T-cell (primary cell): ENCODE measurements at places on chromosomes 12 and 14. TPM values are rescaled to one million over a fixed set of nuclear protein-coding genes. Genes with fewer than 3 reads are reported as not detected.
A peak's percentile ranks its signal among the peaks of the same experiment; 100 is the strongest.

GRCh38 chr14:67911562-67911961 lies 92.0 kb downstream of the RAD51B start:
- H3K27me3 ChIP-seq: no peaks in the 10 kb centered on the region
- H3K36me3 ChIP-seq: no peaks in the 10 kb centered on the region
- no peak overlapping the region for H3K4me3 ChIP-seq
- no peak overlapping the region for H3K27ac ChIP-seq
- DNase-seq: no peak

The LRFN5 gene
- not detected for total RNA-seq

DNA sequence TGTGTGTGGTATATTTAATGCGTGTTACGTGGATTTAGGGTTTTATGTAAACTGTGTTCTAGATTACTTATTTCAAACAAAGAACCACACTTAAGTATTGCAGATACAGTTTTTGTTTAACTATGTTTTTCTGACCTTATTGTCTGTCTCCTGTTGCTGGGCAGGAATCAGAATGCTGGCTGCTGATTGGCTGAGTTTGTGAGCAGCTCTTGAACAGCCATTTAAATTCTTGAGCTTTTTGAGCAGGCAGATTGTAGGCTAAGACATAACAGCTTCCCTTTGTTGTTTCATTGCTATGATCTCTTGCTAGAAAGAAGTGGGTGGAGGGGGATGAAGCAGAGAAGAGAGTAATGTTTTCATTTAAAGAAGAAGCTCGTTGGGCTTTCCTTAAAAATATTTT lies 52.2 kb downstream of the ATF7IP start:
- peak overlapping the region; percentile 77 for H3K27ac ChIP-seq
- H3K4me3 ChIP-seq: no peak overlapping the region
- peak; percentile 61 for DNase-seq
- peaks cover 22% of the 10 kb centered on the region for H3K4me1 ChIP-seq
- peaks cover 4% of the 10 kb centered on the region for H3K36me3 ChIP-seq
- no peaks in the 10 kb centered on the region for H3K27me3 ChIP-seq

DNA sequence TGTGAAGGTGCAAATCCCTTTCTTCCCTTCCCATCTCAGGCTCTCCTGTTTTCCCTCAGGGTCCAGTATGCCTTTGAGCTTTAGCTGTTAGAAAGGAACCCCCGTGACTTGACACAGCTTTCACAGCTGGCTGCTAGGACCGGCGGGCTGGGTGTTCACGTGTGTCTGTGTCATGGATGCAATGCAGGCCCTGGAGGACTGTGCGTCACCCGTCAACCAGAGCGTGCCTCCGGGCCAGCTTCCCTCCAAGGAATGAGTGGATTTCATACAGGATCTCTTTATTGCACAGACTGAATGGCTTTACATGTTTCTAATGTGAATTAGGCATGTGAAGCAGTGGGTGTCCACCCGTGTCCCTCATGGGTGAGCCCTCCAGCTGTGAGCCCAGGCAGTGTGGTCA lies 77.4 kb downstream of the AACS start:
- no peaks in the 10 kb centered on the region for H3K4me1 ChIP-seq
- H3K27ac ChIP-seq: no peak overlapping the region
- DNase-seq: no peak
- no peaks in the 10 kb centered on the region for H3K27me3 ChIP-seq

The NFE2 gene
- total RNA-seq: 1.5 TPM

- H3K4me1 ChIP-seq: no peaks in the 10 kb centered on the region
- DNase-seq: no peak
- no peak overlapping the region for H3K4me3 ChIP-seq
- no peak overlapping the region for H3K27ac ChIP-seq
- peaks cover 23% of the 10 kb centered on the region for H3K27me3 ChIP-seq
These were observed 6.6 kb upstream of the PGF start for GRCh38 chr14:74962046-74962445.

The DEPDC4 gene
- 0.38 TPM for total RNA-seq

DNA sequence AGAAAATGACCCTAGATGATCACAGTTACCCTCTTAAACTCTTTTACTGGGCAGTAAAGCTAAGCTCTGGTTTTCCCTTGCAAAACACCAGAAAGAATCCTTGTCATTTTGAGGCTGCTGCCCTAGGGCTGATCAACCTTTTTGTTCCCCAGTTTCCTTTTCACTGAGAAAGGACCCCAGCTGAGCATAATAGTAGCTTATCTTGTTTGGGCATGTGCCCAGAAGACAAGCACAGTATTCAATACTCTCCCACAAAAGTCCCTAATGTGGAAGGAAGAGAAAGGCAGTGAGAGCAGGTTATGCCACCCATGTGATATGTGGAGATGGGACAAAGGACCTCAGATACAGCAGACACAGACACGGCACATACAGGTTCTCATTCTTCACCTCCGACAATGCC lies 332.6 kb upstream of the TMPO start:
- H3K4me3 ChIP-seq: no peak overlapping the region
- DNase-seq: no peak
- H3K36me3 ChIP-seq: no peaks in the 10 kb centered on the region
- no peaks in the 10 kb centered on the region for H3K4me1 ChIP-seq

DNA sequence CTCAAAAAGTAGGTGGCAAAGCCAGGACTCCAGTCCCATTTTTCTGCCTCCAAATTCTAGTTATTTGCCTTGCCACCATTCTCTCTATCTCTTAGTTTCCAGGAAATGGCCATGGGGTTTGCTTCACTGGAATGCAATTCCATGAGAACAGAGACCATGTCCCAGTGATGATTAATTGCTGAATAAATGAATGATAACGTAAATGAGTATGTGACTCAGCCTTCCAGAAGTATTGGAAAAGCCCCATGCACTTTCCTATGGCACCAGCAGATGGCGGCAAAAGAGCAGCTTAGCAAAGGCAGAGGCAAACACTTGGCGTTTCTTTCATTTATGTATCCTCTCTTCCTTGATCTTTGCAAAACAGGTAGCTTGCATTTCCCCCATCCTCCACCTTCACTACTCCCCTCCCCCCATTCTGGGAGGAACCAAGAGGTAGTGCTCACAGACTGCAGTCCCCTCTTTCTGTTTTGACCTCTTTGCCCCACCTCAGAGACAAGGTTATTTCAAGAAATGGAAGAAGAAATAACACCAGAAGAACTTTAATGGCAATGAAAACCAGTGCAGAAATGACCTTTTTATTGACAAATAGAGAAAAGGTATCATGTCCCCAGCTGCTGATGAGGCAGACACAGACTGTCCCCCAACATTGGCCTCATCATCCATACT lies 21.3 kb downstream of the TBX3 start:
- DNase-seq: peak; percentile 63
- H3K4me3 ChIP-seq: no peak overlapping the region
- H3K27me3 ChIP-seq: peaks cover 5% of the 10 kb centered on the region
- H3K27ac ChIP-seq: no peak overlapping the region
- H3K36me3 ChIP-seq: no peaks in the 10 kb centered on the region

- H3K4me1 ChIP-seq: no peaks in the 10 kb centered on the region
- no peaks in the 10 kb centered on the region for H3K36me3 ChIP-seq
- no peak overlapping the region for H3K4me3 ChIP-seq
- H3K27ac ChIP-seq: no peak overlapping the region
- H3K27me3 ChIP-seq: peaks cover 2% of the 10 kb centered on the region
These were observed 10.6 kb downstream of the TRHDE start for GRCh38 chr12:72282721-72283120.

The FKBP3 gene
- 33.8 TPM for total RNA-seq

The CCDC177 gene
- total RNA-seq: not detected

DNA sequence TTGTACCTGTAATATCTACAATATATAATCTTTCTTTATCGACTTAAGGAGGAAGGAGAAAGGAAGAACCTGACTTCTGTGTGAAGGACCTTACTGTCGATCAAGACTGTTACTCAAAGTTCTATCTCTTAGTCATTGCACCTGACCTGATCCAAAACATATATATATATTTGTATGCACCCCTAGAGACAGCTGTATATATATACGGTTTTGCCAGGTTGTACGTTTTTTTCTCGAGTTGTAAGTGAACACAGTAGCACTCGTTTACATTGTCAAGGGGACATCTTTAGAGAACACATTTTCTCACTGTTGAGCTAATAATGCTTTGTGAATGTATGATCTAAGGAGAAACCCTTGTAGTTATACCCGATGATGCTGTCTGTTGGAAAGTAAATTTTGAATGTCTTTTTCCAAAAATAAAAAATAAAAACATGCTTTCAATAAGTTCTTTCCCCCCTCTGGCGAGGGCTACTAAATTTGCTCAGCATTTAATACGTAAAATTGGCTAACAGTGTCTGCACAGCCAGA lies 536 bp upstream of the SLC35E3 start:
- peak overlapping the region; percentile 99 for H3K4me3 ChIP-seq
- H3K4me1 ChIP-seq: peaks cover 15% of the 10 kb centered on the region
- no peak for DNase-seq
- H3K27ac ChIP-seq: peak overlapping the region; percentile 81

DNA sequence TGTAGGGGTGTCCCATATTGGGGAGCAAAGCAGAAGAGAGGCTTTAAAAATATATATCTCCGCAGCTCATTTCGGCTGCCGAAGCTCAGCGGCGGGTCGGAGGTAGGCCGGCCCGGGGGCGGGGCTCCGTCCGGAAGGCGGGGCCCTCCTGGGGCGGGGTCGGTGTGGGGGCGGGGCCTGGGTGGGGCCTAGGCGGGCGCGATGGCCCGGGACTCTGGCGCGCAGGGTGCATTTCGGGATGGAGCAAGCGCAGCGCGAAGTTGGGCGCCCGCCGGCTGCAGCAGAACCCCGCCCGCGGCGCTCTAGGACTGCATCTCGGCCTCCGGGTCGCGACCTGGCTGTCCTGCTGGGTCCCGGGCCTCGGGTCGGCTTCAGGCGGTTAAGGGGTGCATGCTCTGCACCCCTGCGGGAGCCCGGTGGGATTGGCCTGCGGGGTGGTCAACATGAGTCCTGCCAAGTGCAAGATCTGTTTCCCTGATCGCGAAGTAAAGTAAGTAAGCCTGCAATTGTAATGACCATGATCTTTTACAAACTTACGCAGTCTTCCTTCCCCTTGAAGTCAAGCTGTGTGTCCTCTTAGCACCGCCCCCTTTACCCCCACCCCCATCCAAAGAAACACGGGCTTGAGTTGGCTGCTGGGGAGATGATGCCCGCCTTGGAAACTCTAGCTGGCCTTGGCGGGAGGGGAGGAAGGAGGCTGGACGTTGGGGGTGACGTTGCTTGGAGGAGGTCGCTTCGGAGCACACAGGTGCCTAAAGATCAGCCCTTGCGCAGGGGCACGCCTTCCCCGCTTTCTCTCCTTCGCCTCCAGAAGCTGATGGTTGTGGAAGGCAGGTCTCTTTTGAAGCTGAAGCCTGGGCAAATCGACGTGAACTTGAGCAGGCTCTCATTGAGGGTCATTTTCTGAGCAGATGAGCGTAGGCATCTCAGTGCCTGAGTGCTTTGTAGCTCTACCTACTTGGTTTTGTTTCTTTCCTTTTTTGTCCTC lies 38.4 kb downstream of the ACACB start:
- no peaks in the 10 kb centered on the region for H3K27me3 ChIP-seq
- peaks cover 16% of the 10 kb centered on the region for H3K4me1 ChIP-seq
- DNase-seq: peak; percentile 81
- H3K36me3 ChIP-seq: no peaks in the 10 kb centered on the region

The RTL1 gene
- not detected for total RNA-seq

GRCh38 chr12:103944964-103945363 lies 14.8 kb downstream of the HSP90B1 start:
- no peaks in the 10 kb centered on the region for H3K4me1 ChIP-seq
- H3K27ac ChIP-seq: no peak overlapping the region
- no peak overlapping the region for H3K4me3 ChIP-seq
- H3K27me3 ChIP-seq: no peaks in the 10 kb centered on the region
- H3K36me3 ChIP-seq: peaks cover 98% of the 10 kb centered on the region

The CCDC59 gene
- 45.1 TPM for total RNA-seq

- no peak overlapping the region for H3K27ac ChIP-seq
- H3K4me1 ChIP-seq: no peaks in the 10 kb centered on the region
- no peak overlapping the region for H3K4me3 ChIP-seq
- DNase-seq: no peak
These were observed 283.9 kb downstream of the TMTC2 start for GRCh38 chr12:82970614-82971013.

The NT5DC3 gene
- 4.2 TPM for total RNA-seq

DNA sequence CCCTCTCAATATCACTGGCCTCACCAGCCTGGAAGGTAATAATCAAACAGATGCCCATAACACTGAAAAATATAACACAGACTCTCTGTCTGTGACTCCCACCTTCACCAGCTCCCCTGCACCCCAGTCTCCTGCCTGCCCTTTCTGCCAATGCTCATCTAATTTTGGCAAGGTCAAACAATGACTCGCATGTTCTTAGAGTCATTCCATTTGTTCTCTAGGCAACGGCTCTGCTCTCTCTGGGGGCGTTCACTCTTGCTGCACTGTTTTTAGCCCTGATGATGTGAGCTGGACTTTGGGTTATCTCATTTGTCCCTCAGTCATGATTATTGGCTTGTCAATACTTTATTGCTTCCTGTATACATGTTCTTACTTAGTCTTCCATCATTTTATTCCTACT lies 691.8 kb downstream of the FLRT2 start:
- no peaks in the 10 kb centered on the region for H3K27me3 ChIP-seq
- no peaks in the 10 kb centered on the region for H3K4me1 ChIP-seq
- no peak overlapping the region for H3K27ac ChIP-seq

The TMCC3 gene
- 1.2 TPM for total RNA-seq
